ENCODE measurements at places on chromosomes 1 and 21. TPM values are rescaled to one million over a fixed set of nuclear protein-coding genes. Genes with fewer than 3 reads are reported as not detected.

GRCh38 chr21:14382486-14382834 lies 486 bp downstream of the HSPA13 start:
- DNase-seq, result peak; percentile 40

DNA sequence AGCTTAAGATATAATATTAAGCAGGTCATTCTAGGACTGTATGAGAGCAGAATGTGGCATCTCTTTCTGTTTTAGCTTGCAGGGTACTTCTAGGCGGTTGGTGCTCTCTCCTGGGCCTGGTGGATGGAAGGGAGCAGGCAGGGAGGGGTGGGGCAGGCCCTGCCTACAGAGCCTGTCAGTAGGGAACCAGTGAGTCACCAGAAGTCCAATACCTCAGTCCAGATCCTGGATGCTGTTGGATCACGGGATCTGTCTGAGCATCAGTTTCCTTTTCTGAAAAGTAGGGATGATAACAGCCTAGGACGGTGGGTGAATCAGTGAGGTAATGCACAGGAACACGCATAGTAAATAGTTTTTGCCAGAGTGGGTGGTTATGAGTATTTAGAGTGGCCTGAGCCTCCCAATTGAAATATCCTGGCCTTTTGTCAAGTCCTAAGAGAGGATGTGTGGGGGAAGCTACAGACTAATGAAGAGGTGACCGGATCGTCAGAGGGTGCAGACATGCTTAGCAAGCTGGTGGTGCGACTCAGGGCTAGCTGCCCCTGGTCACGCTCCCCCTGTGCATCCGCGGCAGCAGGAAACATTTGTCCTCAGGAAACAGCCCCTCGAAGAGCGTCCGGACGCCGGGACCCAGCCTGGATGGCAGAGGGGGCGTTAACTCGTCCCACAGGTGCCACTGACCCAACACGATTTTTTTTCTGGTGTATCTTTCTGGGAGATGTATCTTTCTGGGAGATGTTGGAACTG lies 23.9 kb downstream of the NAV1 start:
- DNase-seq, result no peak

- DNase-seq, result no peak
Observed at GRCh38 chr21:14961502-14961901, 103.3 kb downstream of the NRIP1 start.

RGS8 gene
- not detected for total RNA-seq

DNA sequence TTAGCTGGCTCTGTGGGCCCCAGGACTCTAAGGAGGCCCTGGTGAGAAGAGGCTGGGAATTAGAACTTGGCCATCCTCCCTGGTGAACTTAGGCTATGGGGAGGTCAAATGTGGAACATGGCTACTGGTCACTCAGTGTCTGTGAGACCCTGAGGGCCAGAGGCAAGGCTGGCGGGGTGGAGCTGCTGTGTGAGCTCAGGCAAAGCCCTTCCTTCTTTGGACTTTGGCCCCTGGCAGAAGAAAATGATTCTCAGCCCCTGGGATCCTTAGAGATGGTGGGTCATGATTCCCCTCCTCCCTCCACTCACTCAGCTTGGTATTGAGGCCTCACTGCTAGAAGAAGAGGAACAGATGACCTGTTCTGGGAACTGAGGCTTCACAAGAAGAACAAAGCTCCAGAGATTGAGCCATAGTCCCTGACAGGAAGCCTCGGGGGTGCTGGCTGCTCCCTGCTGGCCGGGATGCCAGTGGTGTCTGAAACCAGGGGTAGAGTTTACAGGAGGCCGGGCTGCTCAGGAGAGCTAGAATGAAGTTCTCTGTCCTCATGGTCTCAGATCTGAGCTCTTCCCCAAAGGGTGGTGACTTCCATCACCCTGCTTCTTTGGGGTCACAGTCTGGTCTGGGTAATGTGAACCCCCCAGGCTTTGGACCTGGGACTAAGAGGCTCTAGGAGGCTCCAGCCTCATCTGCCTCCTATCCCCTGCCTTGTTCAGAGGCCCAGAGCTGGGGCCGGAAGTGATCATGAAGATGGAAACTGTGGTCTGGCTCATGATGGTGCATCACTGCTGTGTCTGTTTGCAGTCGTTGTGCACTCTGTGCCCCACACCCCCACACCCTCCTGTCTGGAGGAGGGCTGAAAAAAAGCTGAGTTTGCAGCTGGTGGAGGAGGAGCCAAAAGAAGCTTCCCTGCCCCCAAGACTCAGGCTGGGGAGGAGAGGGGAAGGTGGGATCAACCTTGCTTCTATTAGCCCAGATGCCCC lies 905 bp downstream of the BTBD19 start:
- peak; percentile 71 for DNase-seq

DNA sequence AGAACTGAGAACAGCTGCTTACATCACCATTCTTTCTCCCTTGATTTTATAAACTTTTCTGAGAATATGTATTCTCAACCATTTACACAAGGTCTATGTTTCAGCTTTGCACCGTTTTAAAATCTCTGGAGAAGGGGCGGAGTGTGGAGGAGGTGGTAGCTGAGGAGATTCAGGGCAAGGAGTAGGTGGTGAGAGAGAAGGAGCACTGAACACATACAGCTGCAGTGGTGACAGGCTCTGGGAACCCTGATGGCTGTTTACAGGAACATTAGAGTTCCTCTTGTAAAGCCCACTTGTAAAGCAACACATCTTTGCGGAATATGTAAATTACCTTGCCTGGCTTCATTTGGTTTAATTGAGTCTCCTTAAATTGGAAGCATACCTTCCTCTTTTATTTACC lies 89.7 kb downstream of the SMYD2 start:
- DNase-seq, result no peak

DNA sequence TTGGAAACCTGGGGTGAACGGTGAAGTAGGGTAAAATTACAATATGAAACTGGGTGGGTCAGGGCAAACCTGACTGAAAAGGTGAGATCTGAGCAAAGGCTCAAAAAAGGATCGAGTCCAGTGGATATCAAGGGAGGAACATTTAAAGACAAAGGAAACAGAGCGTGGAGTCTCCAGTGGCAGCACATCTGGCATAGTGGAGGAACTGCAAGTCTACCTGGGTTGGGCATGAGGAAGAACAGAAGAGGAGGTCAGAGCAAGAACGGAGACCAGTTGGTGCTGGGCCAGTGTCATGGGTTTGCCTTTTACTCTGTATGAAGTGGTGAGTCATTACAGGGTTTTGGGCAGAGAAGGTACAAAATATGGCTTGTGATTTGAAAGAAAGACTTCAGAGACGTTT lies 163.7 kb downstream of the NTPCR start:
- DNase-seq, result no peak

DNA sequence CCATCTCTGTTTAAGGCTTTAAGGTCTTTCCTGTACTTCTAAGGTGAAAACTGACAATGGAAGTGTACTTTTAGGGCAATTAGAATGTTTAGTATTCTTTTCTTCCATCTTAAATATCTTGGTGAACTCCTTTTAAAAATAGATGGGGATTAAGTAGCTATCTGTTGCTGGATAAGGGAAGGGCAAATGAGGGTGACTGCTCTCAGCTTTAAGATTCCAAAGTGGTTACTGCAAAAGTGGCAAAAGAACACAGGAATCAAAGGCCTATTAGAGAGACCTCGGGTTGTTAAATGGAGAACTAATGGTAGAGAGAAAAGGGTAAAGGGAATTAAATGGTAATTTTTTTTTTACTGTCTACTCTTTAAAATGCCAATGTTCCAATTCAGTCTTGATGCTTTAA lies 774.1 kb upstream of the B3GALT2 start:
- no peak for DNase-seq

DNA sequence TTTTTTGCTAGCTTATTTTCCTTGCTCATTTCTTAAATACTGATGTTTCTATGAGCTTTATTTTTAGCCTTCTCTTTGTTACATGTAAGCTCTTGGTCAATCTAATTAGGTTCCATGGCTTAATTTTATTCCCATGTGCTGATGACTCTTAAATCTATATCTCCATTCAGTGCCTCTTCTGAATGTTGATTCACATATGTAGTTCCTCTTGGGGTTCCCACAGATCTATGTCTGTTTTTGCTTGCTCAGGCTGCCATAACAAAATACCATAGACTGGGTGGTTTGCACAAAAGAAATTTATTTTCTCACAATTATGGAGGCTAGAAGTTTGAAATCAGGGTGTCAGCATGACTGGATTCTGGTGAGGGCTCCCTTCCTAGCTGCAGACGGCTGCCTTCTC lies 58.3 kb upstream of the PLA2G4A start:
- DNase-seq, result no peak

- no peak for DNase-seq
Observed at GRCh38 chr1:167373986-167374385, 144.3 kb downstream of the CD247 start.

DNA sequence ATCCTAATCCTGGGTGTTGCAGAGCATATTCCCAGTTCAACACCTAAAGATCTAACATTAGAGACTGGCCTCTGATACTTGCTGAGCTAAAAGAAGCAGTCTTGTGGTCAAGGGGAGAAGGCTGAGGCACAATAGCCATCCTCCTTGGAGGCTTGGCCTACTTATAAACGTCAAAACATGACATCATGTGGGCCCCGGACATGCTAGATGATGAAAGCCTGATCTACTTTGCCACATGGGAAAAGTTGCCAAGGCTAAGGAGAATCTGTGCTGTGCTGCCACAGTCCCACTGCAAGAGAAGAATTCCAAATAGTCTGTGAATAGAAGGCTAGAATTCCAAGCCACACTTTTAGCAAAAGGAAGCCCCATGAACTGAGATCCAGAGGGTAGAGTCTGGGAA lies 43.9 kb upstream of the SAMD13 start:
- DNase-seq, result no peak

CR1L gene
- total RNA-seq, result not detected

DNA sequence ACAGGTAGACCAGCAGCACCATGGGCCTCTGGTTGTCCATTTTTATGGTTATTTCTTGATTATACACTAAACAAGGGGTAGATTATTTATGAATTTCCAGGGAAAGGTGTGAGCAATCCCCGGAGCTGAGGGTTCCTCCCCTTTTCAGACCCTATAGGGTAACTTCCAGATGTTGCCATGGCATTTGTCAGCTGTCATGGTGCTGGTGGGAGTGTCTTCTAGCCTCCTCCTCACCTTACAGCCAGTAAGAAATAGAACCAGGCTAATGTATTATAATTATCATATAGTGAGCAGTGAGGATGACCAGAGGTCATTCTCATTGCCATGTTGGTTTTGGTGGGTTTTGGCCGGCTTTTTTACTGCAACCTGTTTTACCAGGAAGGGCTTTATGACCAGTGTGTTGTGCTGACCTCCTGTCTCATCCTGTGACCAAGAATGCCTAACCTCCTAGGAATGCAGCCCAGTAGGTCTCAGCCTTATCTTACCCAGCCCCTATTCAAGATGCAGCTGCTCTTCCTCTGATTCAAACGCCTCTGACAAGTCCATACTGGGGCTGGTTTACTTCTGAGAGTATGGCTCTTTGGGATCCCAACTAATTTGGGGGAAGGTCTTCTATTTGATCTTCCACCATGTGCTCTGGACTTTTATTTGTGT lies 13.5 kb upstream of the TINAGL1 start:
- DNase-seq, result no peak

- no peak for DNase-seq
Observed at GRCh38 chr1:235940285-235940684, 73.6 kb upstream of the LYST start.

BEND5 gene
- 9.1 TPM for total RNA-seq

GRCh38 chr1:234758851-234759250 lies 148.9 kb upstream of the IRF2BP2 start:
- DNase-seq, result no peak

WNT9A gene
- 2.4 TPM for total RNA-seq

KRTAP20-1 gene
- not detected for total RNA-seq

DNA sequence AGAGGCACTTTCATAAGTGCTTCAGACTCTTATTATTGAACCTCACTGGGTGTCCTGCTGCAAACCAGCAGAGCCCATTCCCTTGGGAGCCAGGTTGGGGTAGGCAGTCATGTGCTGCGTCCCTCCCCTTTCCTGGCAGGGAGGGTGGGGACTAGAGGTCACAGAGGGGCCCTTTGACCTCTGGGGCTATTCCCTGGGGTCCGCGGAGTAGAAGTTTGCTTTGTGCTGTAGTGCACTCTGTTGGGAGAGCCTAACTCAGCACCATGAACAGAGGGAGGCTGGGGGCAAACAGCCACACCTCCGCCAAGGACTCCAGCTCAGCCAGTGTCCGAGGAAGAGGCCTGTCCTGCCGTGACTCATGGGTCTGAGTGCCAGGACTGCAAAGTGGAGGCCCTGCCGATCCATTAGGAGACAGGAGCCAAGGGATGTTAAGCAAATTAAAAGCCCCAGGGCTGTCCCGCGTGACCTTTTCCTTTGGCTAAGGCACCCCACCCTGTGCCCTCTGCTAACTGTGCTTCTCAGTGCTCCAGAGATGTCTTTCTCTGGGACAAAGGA lies 3.0 kb upstream of the IGSF21 start:
- no peak for DNase-seq

SERBP1 gene
- total RNA-seq, result 155 TPM

- DNase-seq, result no peak
Observed at GRCh38 chr1:236140705-236141446, 1.5 kb upstream of the GPR137B start.

ZNF648 gene
- not detected for total RNA-seq

GRCh38 chr1:240682166-240682858 lies 70.4 kb upstream of the GREM2 start:
- DNase-seq, result no peak

PTPN14 gene
- total RNA-seq, result 5.8 TPM

- DNase-seq, result no peak
Observed at GRCh38 chr1:9659328-9659727, 7.8 kb downstream of the PIK3CD start.

DNA sequence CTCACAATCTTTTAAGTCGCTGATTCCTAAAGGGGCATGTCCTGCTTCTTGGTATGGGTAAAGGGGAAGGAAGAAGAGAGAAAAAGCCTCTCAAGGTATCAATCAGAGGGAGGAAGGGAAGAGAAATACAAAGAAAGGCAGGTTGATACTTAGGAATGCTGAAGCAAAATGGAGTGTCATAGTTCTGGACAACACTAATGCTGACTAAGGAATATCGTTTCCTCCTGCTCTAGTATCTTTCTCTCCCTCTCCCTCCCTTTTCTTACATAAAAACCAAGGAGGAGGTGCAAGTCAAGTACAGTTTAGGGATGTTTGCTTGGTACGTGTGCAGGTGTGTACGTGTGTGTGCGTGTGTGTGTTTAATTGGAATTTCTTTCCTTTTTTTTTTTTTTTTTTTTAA lies 44.9 kb upstream of the IL12RB2 start:
- no peak for DNase-seq

- DNase-seq, result no peak
Observed at GRCh38 chr21:41759214-41759840, 7.5 kb downstream of the RIPK4 start.

DMBX1 gene
- not detected for total RNA-seq

AADACL4 gene
- not detected for total RNA-seq

DNA sequence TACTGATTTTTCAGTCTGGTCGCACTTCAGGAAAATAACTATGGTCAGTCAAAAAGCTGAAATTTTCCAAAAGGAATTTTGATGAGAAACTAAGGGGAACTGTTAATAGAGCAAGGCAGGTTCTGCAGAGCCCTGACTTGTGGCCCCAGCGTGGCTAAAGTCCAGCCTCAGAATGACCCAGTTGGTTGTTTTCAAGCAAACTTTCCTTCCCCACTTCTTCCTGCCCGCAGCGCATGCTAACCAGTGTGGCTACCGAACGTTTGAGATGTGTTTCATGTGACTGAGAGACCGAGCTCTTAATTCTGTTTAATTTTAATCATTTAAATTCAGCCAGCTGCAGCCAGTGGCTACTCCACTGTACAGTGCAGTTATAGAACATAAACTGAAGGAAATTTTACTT lies 6.2 kb upstream of the IL10RB start:
- DNase-seq, result no peak

- DNase-seq, result peak; percentile 84
Observed at GRCh38 chr1:106879538-106879937, 176.9 kb upstream of the PRMT6 start.

GNAT2 gene
- not detected for total RNA-seq

GRCh38 chr1:205849619-205850355 lies at the start of gene PM20D1:
Gene PM20D1, minus strand, starts transcription at chr1:205850132. Its CDS starts 60 bp downstream, at chr1:205850072.
- DNase-seq, result peak; percentile 64

THAP3 gene
- 13.7 TPM for total RNA-seq

CTH gene
- total RNA-seq, result 7.2 TPM

ATP1A4 gene
- total RNA-seq, result not detected

All from mucosa of descending colon (tissue), 3 donors.